ENCODE measurements at places on chromosomes 16 and 17.
A peak's percentile ranks its signal among the peaks of the same experiment; 100 is the strongest.

- DNase-seq = no peak
These were observed 248.8 kb downstream of the HS3ST3A1 start for GRCh38 chr17:13352747-13353415.

GRCh38 chr17:78232859-78233173, 1.4 kb downstream of the TMEM235 start:
- no peak for DNase-seq

DNA sequence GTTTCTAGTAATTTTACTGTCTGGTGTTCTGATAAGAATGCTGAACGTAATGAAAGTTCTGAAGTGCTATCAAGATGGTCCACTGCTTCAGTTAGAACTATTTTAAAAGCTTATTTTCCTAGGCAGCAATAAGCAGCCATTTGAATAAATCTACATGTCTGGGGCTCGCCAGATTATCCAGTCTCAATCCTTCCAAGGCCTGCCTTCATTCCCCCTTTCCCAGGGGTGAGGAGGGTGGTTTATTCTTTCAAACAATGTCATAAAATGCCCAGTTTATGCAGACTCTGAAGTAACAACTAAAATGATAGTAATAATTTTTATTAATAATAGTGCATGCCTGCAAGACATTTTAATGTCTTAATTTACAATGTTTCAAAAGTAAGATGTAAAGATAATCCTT, 2.4 kb downstream of the CDH11 start:
- DNase-seq = no peak

DNA sequence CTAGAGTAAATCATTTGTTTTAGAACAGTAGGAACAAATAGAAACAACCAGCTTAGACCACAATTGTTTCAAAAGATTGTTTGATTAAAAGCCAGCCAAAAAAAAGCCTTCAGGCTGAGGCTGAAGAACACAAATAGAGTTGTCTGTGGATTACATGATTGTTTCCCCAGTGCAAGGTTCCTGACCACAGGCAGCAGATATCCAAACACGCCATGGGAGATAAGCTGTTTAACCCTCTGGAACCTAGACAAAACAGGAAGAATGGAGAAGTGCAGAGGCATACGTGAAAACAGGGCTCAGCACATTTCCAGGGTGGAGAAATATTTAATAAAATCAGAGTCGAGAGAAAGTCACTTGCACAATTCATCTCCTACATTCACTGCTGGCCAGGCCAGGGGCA, 21.0 kb downstream of the ATPAF2 start:
- no peak for DNase-seq

- no peak for DNase-seq
These were observed 39.3 kb upstream of the SLC38A10 start for GRCh38 chr17:81334391-81334901.

- DNase-seq = peak; percentile 59
These were observed 7.8 kb upstream of the MAPK7 start for GRCh38 chr17:19370493-19370960.
